Gastrocnemius medialis (tissue), 4 donors: ENCODE measurements at places on chromosomes 11 and 22. TPM values are rescaled to one million over a fixed set of nuclear protein-coding genes. Genes with fewer than 3 reads are reported as not detected.

GRCh38 chr11:129710423-129710822 is 105.2 kb upstream of the TMEM45B start:
- no peaks in the 10 kb centered on the region for H3K4me1 ChIP-seq
- H3K36me3 ChIP-seq, result no peaks in the 10 kb centered on the region
- DNase-seq, result no peak
- H3K27me3 ChIP-seq, result no peaks in the 10 kb centered on the region

KIRREL3 gene
- not detected for total RNA-seq

DNA sequence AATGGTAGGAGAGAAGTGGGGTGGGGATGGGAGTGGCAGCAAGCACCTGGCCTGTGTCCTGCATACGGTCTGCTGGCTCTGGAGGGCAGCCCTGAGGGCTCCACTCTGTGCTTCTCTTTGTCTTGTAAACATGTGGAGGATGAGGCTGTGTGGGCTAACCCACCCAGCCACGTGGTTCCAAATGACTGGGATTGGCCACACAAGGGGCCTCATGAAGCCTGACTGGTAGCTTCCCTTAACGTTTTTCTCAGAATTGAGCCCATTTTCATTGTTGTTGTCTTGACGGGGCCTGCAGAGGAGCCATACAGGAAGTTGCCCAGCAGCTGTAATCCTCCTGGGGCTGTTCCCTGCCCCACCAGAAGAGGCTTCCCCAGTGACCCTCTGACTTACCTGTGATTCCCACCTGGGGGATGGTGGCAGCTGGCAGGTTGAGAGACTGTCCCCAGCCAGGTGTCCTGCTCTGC is 18.0 kb downstream of the DERL3 start:
- no peak overlapping the region for H3K4me3 ChIP-seq
- peak overlapping the region; percentile 77 for H3K27ac ChIP-seq
- H3K27me3 ChIP-seq, result no peaks in the 10 kb centered on the region
- H3K36me3 ChIP-seq, result no peaks in the 10 kb centered on the region

PRODH gene
- 7.1 TPM for total RNA-seq

- no peak overlapping the region for H3K27ac ChIP-seq
- no peak overlapping the region for H3K4me3 ChIP-seq
- no peak for DNase-seq
- no peaks in the 10 kb centered on the region for H3K36me3 ChIP-seq
- H3K27me3 ChIP-seq, result no peaks in the 10 kb centered on the region
Measured at GRCh38 chr11:78642979-78643675, 68.5 kb upstream of the NARS2 start.
